ENCODE measurements at places on chromosomes 3 and 15.

DNA sequence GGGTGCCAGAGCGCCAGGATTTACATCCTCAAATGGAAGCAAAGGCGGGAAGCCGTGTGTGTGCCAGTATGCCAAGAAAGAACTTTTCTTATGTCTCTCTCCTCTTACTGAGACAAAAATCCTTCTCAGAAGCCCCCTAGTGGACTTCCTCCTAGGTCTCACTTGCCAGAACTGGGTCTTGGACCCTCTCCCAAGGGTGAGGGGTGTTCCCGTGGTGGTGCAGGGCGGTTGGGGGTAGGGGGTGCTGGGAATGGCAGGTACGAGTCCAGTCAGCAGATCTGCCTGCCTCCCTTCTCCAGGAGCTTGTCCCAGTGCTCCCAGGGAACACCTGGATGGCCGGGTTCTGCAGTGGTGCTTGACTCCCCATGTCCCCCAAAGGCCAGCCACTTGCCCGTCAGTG lies 52.0 kb downstream of the CORO2B start:
- H3K27ac ChIP-seq: no peak overlapping the region
- no peaks in the 10 kb centered on the region for H3K27me3 ChIP-seq
- no peak overlapping the region for H3K4me3 ChIP-seq
- DNase-seq: no peak
- H3K36me3 ChIP-seq: no peaks in the 10 kb centered on the region

- H3K4me3 ChIP-seq: no peak overlapping the region
- no peaks in the 10 kb centered on the region for H3K36me3 ChIP-seq
- DNase-seq: no peak
- H3K27ac ChIP-seq: no peak overlapping the region
- peaks cover 14% of the 10 kb centered on the region for H3K4me1 ChIP-seq
Observed at GRCh38 chr3:190486908-190487607, 26.8 kb upstream of the IL1RAP start.

GRCh38 chr15:100766243-100767000 lies 113.2 kb upstream of the ALDH1A3 start:
- H3K4me1 ChIP-seq: no peaks in the 10 kb centered on the region
- no peak for DNase-seq
- no peaks in the 10 kb centered on the region for H3K36me3 ChIP-seq
- H3K27me3 ChIP-seq: peaks cover 6% of the 10 kb centered on the region
- no peak overlapping the region for H3K27ac ChIP-seq
- no peak overlapping the region for H3K4me3 ChIP-seq

DNA sequence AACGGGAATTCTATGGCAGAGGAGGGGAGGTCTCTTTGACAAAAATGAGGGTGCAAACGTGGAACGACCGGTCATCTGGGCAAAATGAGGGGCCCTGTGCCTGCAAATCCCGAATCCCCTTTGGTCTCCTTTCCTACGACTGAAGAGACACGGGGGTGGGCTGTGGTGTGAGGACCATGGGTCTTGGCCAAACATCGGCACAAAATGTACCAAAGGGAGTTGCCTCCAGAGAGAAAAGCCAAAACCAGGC lies 498 bp downstream of the ZNF280D start:
- peaks cover 47% of the 10 kb centered on the region for H3K4me1 ChIP-seq
- H3K27ac ChIP-seq: peak overlapping the region; percentile 99
- H3K36me3 ChIP-seq: peaks cover 31% of the 10 kb centered on the region
- no peak for DNase-seq
- peaks cover 3% of the 10 kb centered on the region for H3K27me3 ChIP-seq
- H3K4me3 ChIP-seq: peak overlapping the region; percentile 95

DNA sequence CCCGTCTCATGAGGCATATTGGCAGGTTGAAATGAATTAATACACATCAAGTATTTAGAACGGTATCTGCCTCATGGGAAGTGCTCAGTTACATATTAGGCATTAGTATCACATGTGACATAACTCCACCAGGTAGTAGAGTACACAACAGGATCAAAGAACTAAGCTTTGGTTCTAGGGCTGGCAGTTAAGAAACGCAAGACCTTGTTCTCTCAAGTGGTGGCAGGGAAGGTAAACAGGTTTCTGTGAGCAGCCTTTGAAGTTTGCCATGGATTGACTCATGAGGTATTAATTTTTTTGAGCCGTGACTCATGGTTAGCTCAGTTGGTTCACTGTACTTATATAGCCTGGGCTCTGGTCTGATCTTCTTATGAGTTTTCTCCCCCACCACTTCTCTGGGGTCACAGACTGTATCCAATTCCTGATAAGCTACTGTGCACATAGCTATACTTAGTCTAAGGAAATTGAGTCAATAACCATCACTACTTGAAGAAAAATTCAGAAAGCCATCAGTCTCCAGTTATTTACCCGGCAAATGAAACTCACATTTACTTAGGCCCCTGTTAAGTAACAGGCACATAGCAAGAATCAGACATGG lies 155.6 kb upstream of the STT3B start:
- peaks cover 9% of the 10 kb centered on the region for H3K4me1 ChIP-seq
- no peaks in the 10 kb centered on the region for H3K27me3 ChIP-seq
- no peak for DNase-seq

- H3K36me3 ChIP-seq: no peaks in the 10 kb centered on the region
- no peaks in the 10 kb centered on the region for H3K4me1 ChIP-seq
- DNase-seq: no peak
Observed at GRCh38 chr15:36810656-36811449, 231.4 kb downstream of the CDIN1 start.

- DNase-seq: no peak
- H3K4me1 ChIP-seq: no peaks in the 10 kb centered on the region
- H3K4me3 ChIP-seq: no peak overlapping the region
Observed at GRCh38 chr3:116863822-116864589, 154.4 kb downstream of the TUSC7 start.

All from activated T-helper 1 cell treated with anti-CD3 and anti-CD28 coated beads, Interleukin-12 subunit alpha, Interleukin-12 subunit beta, Interleukin-2, Interleukin-4 antibody, amounts not matched to agents 30 ng/mL and 10 ng/mL and 1 ng/mL, durations not matched to agents 14 hours and 24 hours and 36 hours (primary cell).